Fibroblast of lung (primary cell): ENCODE measurements at places on chromosomes 11 and 22.

DNA sequence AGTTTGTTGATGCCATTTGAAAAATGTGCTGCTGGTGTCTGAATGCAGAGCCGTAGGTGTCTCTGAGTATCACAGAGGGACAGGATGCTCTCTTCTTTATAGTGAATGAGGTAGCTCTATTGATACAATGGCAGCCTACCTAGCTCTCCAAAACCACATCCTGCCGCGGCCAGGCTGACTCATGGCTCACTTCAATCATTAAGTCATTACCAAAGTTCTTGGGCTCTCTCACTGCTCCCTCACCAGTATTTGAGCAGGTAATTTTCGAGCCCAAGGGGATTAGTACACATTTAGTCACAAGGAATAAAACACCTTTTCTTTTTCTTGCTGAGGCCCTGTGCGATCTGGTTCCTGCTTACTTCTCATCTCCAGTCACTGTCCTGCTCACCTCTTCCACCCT is 509.0 kb upstream of the LARGE1 start:
- no peak for DNase-seq

GRCh38 chr11:73750228-73750627 is 10.6 kb downstream of the RAB6A start:
- no peak for DNase-seq

DNA sequence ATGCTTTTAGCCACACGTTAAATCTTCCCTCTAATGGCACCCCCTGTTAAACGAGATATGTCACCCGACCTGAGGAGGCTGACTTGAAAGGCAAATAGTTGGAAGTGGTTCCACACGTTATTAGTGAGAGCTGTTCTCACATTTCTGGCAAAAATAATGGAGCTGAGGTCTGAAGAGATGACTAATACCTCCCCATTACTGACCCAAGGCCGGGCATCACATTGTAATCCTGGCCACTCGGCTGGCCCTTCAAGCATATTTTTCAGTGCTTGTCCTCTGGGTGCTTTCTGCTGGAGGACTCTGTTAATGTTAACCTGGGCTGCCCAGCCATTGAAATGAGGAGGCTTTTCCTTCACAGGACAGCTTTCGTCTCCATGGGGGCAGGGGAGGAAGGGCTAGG is 260.0 kb upstream of the CADM1 start:
- peak; percentile 67 for DNase-seq

- DNase-seq, result no peak
Measured at GRCh38 chr11:32331098-32331497, 104.2 kb downstream of the WT1 start.

- DNase-seq, result no peak
Measured at GRCh38 chr11:102187416-102188151, 77.3 kb downstream of the YAP1 start.

GRCh38 chr11:20762980-20763379 is 93.6 kb downstream of the NELL1 start:
- no peak for DNase-seq

DNA sequence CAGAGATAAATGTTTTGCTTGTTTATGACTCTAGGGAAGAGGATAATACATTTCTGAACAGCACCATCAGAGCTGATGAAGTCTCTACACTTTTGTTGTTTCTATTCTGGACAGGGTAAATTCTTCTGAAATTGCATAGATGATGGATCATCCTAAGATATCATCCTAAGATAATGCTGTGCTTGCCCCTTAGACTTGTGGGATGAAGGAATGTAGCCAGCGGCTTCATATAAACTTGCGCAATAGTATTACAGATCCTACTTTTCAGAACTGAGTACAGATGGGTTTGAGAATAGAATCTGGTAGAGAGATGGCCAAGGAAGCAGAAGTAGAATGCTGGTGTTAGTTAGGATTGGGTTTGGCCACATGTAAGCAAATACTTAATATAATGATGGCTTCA is 61.0 kb downstream of the NCAM1 start:
- peak; percentile 10 for DNase-seq

DNA sequence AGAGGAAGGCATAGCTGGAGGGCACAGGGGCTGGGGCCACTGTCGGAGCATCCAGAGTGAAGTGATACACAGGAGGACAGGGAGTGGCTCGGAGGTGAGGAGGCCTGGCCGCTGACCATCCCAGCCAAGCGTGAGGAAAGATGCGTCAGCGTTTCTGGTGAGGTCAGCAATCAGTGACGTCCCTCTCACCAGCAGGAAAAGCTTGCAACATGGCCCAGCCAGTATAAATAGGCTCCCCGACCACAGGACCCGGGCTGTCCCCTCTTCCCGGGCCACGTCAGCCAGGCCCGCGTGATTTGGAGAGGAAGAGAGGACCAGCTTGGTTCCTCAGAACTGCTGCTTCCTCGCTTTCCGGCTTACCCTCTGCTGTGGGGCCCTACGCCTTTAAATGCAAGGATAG is 4.2 kb upstream of the OSM start:
- peak; percentile 78 for DNase-seq

DNA sequence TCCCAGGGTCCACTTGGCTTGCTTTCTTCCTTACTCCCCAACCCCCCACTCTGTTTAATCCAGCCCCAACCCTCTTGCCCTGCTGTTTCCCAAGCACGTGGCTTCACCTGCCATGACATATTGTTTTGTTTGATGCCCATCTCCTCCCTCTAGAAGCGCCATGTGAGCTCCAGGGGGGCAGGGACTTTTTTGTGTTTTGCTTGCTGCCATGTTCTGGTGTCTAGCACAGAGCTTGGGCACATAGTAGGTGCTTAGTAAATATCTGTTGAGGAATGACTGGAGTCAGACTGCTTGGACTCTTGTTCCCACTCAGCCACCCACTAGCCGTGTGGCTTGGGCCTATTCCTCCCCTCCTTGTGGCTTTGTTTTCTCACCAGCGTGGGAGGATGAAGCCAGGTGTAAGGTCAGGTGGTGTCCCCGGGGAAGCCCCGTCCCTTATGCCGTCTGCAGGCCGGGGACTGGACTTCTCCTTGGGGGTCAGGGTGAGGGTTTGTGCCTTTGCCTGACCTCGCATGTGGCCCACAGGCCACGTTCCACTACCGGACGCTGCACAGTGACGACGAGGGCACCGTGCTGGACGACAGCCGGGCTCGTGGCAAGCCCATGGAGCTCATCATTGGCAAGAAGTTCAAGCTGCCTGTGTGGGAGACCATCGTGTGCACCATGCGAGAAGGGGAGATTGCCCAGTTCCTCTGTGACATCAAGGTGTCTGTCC is 3.8 kb downstream of the AIP start:
- DNase-seq, result no peak

- no peak for DNase-seq
Measured at GRCh38 chr11:47448566-47449427, at the start of gene RAPSN. TSS of gene RAPSN (minus strand) at chr11:47449136. CDS start at chr11:47448964, 172 bp downstream.

GRCh38 chr11:67666676-67667489 is 7.5 kb downstream of the ALDH3B2 start:
- no peak for DNase-seq

DNA sequence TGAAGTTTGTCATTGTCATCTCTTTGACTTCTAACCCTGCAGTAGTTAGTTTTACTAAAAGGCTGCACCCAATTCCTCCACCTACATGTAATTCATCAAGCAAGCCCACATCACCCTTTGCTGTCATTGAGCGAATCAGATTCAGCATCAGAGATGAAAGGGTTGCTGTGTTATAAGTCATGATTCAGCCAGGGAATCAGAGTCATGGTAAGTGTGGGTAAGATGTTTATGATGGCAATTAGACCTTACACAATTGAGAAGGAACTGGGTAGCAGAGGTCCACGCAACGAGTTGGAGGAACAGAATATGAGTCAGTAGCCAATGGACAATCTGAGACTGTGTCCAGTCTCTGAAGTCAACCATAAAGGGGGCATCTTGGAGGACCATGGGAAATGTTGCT is 162.8 kb upstream of the SNX19 start:
- DNase-seq, result no peak

- DNase-seq, result no peak
Measured at GRCh38 chr11:67640758-67641337, 1.3 kb upstream of the TBX10 start.

DNA sequence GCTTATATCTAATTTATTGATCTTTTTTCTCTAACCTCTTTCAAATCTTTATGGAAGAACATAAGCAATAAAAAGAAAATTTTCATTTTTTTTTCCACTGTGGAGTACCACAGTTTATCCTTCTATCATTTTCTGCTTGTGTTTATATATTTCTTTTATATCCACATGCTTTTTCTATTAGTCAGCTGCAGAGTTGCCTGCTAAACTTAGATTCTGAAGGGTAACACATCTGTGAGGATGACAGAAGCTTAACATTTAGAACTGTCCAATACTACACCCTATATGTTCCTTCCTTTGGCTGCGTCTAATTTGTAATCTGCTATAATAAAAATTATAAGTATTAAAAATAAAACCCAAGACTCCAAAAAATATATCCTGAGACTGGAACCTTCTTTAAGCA is 20.8 kb downstream of the CCDC90B start:
- DNase-seq, result no peak

DNA sequence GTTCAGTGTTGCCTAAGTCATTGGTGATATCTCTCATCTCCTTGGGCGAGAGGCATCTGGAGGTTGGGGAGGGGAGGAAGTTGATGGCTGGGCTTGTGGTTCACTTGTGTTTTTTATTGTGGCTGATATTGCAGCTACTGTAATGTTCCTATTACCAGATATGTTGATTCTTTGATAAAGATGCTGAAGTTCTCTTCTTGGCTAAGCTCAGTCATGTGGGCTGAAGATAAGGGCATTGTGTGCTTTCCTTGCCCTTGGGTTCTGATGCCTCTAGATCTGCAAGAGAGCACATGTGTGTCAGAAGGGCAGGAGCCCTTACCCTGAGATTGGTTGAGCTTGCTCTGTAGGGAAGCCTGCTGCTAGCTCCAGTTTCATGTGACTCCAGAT is 12.0 kb downstream of the STX3 start:
- no peak for DNase-seq

GRCh38 chr11:19398772-19399527 is 158.2 kb upstream of the E2F8 start:
- peak; percentile 98 for DNase-seq

GRCh38 chr11:47469361-47470179 is 20.6 kb upstream of the RAPSN start:
- no peak for DNase-seq

DNA sequence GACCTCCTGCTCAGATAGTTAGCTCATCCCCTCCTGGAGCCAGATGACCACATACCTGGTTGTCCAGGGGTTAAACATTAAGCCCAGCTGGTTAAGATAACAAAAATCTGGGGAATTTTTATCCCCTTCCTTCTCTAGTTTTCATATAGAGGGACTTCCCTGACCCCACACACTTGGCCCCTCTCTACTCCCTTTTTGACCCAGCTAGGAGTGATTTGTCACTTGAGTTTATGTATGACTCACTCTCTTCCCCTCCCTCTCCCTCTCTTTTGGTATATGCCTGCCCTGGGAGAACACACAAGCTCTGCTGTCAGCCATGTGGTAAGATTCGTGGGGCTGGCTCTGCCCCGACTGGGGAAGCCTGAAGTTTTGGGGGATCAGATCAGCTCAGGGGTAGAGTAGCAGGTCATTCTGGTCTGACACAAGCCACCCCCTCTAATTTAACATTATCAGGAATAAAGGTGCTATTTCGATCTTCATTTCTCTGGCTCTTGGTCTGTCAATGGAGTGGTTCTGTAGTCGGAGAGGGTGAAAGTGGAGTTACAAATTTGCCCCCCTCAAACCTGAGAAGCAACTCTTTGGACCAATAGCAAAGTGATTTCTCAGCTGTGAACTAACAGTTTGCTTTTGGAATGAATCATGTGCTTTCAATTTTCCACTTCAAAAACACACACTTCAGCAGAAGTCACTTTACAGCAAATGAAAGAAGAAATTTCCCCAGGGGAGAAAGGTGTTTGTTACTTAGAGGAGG is 415.3 kb upstream of the CADM1 start:
- peak; percentile 83 for DNase-seq

DNA sequence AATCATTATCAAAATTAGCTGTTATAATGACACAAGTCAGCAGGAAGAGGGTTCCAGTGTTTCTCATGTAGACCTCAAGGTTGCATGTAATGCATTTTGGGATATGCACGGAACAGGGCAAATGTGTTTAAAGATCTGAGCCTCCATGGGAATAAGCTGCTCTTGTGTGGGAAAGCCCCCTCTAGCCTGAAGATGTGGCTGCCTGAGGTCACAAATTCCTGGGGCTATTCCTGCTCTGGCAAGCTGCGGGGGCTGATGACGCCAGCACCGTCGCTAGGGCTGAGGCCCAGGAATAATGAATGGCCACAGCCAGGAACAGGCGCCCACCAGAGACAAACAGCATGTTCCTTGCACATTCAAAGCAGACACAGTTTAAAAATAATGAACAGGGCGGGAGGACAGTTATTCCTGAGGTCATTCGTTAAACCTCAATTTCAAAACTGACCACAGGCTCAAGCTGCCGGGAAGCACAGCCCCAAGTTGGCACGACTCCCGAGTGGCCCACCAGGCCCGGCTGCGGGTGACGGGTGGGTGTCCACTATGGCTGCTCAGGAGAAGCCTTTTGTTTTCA is 11.7 kb downstream of the OSBPL5 start:
- peak; percentile 93 for DNase-seq

- peak; percentile 79 for DNase-seq
Measured at GRCh38 chr22:33811686-33812085, 108.6 kb downstream of the LARGE1 start.

DNA sequence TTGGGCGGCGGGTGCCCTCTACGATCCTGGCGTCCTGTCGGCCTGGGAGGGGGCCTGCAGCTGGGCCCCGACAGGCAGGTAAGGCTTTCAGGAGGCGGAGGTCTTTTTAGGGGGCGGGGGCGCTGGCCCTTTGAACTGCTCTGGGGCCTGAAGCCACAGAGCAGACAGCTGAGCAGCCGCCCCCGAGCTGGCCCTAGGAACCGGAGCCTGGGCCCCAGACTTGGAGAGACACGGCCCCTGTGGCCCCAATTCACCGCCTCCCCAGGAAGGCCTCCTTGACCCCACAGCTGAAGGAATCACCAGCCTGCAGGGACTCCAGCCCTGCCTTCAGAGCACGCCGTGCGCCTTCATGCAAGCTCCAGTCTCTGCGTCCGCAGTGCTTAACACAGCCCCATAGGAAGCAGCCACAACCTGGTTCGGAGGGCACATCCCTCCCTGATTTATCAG is 618 bp upstream of the CERK start:
- peak; percentile 16 for DNase-seq

GRCh38 chr22:26068571-26068970 is 100.7 kb upstream of the SEZ6L start:
- no peak for DNase-seq

DNA sequence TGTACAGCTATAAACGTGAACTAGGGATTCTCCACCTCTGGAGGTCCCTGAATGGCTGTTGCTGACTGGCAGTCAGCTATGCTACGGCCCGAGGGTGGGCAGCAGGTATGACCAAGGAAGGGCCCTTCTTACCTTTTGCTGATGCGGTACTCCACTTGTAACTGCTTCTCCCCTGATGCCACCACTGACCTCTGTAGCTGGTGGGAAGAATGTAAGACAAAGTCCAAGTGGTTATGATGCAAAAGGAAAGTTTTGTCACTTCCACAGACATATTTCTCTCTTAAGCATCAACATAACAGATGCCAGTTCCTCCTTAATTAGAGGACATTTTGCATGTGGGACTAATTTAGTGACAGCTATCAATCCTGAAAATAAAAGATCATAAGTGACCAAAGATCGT is 32.2 kb downstream of the P4HA3 start:
- peak; percentile 27 for DNase-seq
